ENCODE measurements at places on chromosomes 16 and 17. TPM values are rescaled to one million over a fixed set of nuclear protein-coding genes. Genes with fewer than 3 reads are reported as not detected.

Gene TSPOAP1
- 31.4 TPM for total RNA-seq

Gene SCGB1C2
- total RNA-seq, result not detected

Gene DDX52
- 48.7 TPM for total RNA-seq

Gene PDIA2
- total RNA-seq, result not detected

Gene SDR42E1
- total RNA-seq, result 5.9 TPM

Gene GNGT2
- total RNA-seq, result 18.4 TPM

Gene PCGF2
- 3.7 TPM for total RNA-seq

Gene CCDC144A
- 2.7 TPM for total RNA-seq

Gene CCDC200
- 0.47 TPM for total RNA-seq

Gene CUEDC1
- total RNA-seq, result not detected

DNA sequence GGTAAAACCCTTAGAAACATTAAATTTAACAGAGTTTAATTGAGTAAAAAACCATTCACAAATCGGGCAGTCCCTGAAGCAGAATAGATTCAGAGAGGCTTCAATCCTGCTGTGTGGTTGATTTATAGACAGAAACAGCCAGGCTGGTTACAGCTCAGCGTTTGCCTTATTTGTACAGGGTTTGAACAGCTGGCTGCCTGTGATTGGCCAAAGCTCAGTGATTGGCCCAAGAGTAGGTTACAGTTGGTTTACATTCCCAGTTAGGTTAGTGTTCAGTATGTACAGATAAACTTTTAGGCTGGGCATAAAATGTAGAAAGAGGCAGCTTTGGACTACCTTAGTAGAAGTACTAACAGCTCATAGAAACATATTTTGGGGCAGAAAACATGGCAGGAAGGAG is 210.4 kb upstream of the ELAC2 start:
- no peak for DNase-seq

- peak; percentile 40 for DNase-seq
These were observed 51.2 kb downstream of the RMI2 start for GRCh38 chr16:11396241-11397048.

DNA sequence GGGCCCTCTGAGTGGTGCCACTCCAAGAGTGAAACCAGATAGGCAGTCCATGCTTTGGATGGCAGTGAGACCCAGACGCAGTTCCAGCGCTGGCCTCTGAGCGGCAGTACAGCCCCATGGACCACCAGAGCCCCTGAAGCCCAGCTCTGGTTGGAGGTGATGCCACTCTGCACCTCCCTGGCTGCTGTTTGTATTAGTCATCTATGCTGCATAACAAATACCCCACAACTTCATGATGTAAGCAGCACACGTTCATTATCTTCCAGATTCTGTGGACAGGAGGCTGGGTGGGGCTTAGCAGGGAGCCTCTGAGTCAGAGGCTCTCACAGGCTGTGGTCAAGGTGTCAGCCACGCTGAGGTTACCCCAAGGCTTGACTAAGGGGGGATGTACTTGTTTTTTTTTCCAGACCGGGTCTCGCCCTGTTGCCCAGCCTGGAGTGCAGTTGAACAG is 5.1 kb upstream of the NME4 start:
- DNase-seq, result peak; percentile 46

DNA sequence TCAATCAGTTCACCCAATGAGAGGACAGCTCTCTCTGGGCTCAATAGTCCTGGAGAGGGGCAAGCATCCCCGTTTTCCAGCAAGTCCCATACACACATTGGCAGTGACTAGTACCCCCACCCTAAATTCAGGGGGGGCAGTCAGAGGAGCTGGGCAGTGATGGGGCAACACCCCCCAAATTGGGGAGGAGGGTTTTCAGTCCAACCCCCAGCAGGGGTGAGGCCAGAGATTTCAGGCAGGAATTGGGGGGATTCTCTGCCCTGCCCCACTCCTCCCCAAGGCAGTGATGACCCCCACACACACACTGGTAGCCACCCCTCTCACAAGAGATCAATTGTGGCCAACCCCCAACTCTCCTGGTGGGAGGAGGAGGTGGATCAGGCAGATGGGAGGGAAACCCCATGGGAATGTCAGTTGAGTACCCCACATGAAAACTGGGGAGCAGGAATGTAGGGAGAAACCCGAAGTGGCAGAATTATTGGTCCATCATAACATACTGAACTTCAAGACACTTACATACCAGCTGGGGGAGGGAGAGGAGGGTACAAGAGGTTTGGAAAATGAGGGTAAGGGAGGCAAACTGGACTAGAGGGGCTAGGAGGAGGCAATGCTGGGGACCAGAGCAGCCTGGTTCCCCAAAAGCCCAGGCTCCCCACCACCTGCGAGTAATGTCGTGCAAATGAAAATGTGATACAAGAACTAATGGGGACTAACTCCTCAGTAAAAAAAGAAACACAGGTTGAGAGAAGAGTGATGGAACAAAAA is 3.1 kb downstream of the VAMP2 start:
- DNase-seq, result no peak

DNA sequence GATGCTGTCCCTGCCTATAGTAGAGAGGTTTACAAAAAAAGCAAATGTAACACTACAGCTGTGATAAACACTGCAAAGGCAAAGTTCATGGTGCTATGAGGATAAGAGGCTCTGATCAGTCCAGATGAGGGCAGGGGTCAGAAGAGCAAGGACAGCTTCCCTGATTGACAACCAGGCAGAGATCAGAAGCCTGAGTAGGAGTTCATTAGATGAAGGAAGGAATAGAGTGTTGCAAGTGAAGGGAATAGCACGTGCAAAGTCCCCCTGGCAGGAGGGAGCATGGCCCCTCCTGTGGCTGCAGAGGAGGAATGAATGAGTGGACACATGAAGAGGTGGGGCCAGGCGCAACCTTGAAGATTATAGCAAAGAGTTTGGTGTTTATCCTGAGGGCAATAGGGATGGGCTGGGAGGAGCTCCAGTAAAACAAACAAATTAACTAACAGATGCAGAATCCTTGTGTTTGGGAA is 208.4 kb upstream of the IRX5 start:
- no peak for DNase-seq

DNA sequence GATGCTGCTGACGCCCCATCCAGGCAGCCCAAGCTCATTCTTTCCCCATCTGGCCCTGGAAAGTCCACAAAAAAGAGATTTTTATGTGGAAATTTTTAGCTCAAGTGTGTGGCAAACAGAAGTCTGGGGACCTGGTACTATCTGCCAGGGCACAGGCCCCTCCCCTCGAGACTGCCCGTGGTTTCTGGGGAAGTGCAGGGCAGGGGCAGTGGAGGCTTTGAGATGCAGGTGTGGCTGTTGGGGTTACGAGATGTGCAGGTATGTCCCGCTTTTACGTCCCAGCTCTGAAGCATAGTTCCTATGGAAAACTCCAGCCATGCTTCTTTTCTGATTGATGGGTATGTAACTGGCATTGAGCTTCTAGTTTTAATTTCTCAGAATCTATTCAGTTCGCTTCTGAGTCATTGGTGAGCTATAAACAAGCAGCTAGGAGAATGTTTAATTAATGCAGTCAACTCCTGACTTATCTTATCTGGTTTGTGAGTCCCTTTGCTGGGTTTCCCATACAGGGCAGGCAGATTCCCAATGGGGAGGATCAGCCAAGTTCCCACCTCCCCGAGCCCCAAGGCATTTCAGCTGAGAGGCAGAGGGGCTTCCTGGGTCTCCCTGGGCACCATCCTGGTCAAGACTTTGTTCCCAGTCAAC is 16.2 kb downstream of the TBX4 start:
- no peak for DNase-seq

- no peak for DNase-seq
These were observed 7.3 kb upstream of the DPEP3 start for GRCh38 chr16:67987460-67988160.

DNA sequence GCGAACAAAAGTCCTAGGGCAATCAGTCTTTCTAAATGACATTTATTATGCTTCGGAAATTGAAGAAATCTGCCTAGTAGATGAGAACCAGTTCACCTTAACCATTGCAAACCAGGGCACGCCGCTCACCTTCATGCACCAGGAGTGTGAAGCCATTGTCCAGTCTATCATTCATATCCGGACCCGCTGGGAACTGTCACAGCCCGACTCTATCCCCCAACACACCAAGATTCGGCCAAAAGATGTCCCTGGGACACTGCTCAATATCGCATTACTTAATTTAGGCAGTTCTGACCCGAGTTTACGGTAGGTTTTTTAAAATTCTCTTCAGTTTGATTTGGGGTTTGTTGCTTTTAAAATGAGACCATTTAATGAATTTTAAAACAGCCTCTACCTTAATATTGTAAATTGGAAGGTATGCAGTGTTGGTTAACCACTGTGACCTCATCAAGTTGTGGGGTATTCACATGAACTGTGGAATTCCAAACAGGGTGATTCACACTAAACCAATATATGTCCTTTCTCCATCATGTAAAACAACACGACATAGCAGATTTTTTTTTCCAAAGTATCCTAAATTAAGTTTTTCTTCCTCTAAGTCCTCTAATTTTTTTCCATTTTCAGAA is 6.2 kb upstream of the EVI2A start:
- DNase-seq, result no peak

- no peak for DNase-seq
These were observed 16.9 kb downstream of the MYO1D start for GRCh38 chr17:32859857-32860525.

DNA sequence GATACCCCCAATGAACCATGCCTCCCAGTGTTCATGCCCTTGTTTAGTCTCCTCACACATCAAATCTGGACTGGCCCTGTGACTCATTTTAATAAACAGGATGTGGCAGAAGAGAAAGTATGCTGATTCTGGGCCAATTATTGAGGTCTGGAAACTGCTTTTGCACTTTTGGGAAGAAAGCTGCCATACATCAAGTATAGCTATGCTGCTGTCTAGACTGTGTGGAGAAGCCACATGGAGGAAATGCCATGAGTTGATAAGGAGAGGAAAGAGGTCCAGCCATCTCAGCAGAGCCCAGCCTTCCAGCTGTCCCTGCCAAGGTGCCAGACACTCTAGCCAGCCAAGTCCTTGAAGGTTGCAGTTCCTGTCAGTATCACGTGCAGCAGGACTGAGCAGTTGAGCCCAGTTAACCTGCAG is 16.7 kb downstream of the RPRML start:
- DNase-seq, result no peak

GRCh38 chr17:3189961-3190360 is 7.4 kb upstream of the OR1A2 start:
- no peak for DNase-seq

DNA sequence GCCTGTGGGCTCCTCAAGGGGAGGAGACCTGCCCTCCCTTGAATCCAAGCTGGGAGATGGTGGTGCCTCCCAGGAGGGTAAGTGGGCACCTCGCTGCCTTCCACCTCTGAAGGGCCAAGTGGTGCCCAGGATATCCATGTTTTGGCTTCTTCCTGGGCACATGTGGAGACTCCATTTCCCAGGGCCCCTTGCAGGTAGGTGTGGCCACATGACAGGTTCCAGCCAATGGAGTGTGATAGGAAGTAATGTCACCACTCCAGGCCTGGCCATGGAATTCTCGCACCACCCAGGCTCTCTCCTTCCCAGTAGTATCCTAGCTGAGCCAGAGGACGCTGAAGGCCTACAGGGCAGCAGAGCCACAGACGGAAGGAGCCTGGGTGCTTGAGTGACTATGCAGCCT is 17.6 kb upstream of the PEMT start:
- DNase-seq, result no peak

GRCh38 chr17:74795327-74796020 is 19.3 kb upstream of the NAT9 start:
- no peak for DNase-seq

DNA sequence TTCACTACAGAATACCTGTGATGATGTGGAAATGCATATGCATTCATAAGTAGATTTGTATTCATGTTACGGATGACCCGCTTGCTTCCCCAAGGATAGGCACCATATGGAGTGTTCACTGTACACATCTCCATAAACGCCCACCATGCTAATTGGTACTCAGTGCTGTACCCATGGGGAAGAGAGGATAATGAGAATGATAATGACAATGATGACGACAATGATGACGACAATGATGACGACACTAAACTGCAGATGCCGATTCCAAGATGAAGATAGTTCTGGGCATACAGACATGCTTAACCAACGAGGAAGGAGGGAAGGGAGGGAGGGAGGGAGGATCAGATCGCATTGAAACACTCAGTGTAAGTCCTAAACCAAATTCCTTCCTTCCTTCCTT is 26.5 kb upstream of the ZFHX3 start:
- DNase-seq, result no peak

DNA sequence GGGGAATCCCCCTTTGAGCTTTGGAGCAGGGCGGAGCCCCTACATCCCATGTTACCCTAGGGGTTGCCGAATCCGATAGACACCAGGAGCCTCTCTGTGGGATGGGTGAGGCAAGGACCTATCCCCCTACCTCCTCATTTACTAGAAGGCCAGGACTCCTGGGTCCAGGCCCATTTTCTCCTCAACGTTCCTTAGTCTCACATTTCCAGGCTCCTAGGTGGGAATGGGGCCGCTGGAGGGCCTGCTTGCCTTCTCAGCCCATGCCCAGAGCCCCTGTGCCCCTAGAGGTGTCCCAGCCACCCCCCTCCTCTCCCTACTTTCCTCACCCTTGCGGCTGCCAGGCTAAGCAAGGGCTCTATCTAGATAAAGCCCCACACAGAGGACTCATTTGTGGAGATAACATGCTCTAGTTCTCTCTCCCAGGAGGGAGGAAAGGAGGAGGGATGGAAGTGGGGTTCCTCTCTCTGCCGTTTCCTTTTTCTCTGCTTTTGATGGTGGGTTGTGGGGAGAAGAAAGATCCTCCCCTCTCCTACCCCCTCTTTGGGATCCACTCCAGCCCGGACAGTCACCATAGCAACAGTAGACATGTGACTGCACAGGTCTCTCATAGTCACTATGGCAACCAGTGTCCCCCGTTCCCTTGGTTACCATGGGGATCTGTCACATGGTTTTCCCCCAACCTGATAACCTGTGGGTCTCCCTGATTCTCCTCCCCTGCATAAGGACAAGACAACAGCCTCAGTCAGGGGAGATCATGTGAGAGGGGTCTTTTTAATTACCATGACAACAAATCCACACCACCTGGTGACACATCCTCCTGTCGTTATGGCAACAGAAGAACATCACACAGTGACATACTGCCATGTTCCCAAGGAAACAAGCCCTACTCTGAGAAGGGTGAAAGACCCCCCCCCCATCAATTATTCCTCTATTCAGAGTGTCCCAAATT is 5.2 kb downstream of the CACNA1G start:
- no peak for DNase-seq

- DNase-seq, result no peak
These were observed 16.5 kb upstream of the ATP6V0A1 start for GRCh38 chr17:42442196-42442565.

DNA sequence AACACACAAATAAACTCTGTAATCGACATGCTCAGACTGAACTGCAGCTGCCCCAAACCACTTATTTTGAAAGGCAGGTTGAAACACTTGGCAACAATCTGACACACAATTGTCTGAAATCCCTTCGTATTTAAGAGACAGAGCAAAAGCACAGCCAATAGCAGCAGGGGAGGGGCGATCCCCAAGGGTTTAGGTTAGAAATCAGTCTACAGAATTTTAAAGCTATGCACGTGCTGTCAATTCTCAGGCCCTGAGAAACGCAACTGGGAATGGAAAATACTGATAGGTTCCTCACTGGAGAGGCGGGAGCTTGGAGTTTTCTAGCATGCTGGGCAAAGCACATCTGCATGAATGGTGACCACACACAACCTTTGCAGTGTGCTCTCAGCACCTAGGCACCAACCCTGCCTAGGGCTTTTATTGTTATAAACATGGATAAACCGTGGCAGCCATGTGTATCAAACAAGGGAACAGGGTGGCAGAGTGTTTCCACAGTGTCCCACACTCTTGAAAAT is 168.0 kb downstream of the AATF start:
- no peak for DNase-seq

Data from activated T-helper 1 cell treated with anti-CD3 and anti-CD28 coated beads, Interleukin-12 subunit alpha, Interleukin-12 subunit beta, Interleukin-2, Interleukin-4 antibody, amounts not matched to agents 30 ng/mL and 10 ng/mL and 1 ng/mL, durations not matched to agents 14 hours and 24 hours and 36 hours (primary cell).